PC-9 (cell line): ENCODE measurements at places on chromosomes 5 and 9. TPM values are rescaled to one million over a fixed set of nuclear protein-coding genes. Genes with fewer than 3 reads are reported as not detected.

DNA sequence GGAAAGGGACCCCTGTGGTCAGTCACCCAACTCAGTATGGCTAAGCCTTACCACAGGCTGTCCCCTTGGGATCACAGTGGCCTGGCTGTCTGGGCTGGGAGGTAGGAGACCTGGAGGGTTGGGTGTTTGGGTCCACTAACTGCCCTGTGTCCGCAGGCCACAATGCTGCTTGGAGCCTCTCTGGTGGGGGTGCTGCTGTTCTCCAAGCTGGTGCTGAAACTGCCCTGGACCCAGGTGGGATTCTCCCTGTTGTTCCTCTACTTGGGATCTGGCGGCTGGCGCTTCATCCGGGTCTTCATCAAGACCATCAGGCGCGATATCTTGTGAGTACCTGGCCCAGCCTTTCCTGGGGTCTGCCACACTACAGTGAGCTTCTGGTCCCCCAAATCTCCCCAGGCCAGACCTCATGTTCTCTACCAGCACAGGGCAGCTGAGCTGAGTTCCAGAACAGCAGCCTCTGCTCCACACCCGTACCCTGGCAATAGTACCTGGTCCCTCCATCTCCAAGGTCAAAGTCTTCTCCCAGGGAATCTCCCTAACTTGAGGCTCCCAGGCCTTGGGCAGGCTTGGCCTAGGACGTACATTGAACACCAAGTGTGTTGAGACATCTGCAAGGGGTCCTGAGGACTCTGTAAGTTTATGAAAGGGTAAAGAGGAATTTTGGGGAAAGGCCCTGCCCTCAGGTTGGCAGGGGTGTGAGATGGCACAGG is 2.8 kb downstream of the SLC27A4 start:
- DNase-seq, result no peak

DNA sequence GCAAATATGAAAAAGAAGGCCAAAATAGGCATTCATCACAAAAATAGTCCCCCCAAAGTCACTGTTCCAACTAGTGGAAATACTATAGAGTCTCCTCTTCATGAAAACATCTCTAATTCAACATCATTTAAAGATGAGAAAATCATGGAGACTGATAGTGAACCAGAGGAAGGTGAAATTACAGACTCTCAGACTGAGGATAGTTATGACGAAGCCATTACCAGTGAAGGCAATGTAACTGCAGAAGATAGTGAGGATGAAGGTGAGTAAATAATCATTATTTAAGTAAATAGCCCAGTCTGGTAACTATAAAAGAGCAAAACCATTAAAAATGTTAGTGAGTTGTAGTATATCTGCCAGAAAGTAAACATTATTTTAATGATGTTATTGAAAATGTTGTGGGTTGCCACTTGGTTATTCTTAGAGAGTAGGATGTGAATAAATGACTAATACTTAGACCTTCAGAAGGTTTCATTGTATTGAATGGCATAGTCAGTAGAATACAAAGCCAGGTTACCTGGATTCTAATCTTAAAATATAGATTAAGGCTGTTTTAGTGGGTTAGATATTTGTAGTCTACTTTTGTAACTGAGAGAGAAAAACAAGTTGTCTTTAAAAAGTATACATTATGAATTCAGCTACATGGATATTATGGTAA is 16.3 kb downstream of the AGGF1 start:
- DNase-seq, result no peak

GRCh38 chr5:154916874-154917273 is 21.1 kb downstream of the GEMIN5 start:
- no peak for DNase-seq

- no peak for DNase-seq
Observed at GRCh38 chr9:120348951-120349429, 231.0 kb downstream of the CDK5RAP2 start.

- DNase-seq, result no peak
Observed at GRCh38 chr5:75031366-75031765, 21.0 kb downstream of the GCNT4 start.

- no peak for DNase-seq
Observed at GRCh38 chr9:88979021-88979420, 12.2 kb upstream of the S1PR3 start.

GRCh38 chr9:16653491-16654399 is 216.7 kb downstream of the BNC2 start:
- no peak for DNase-seq

GRCh38 chr9:78297672-78297961 is 692 bp downstream of the PSAT1 start:
- peak; percentile 37 for DNase-seq

- no peak for DNase-seq
Observed at GRCh38 chr5:22908129-22908528, 55.0 kb upstream of the CDH12 start.

DNA sequence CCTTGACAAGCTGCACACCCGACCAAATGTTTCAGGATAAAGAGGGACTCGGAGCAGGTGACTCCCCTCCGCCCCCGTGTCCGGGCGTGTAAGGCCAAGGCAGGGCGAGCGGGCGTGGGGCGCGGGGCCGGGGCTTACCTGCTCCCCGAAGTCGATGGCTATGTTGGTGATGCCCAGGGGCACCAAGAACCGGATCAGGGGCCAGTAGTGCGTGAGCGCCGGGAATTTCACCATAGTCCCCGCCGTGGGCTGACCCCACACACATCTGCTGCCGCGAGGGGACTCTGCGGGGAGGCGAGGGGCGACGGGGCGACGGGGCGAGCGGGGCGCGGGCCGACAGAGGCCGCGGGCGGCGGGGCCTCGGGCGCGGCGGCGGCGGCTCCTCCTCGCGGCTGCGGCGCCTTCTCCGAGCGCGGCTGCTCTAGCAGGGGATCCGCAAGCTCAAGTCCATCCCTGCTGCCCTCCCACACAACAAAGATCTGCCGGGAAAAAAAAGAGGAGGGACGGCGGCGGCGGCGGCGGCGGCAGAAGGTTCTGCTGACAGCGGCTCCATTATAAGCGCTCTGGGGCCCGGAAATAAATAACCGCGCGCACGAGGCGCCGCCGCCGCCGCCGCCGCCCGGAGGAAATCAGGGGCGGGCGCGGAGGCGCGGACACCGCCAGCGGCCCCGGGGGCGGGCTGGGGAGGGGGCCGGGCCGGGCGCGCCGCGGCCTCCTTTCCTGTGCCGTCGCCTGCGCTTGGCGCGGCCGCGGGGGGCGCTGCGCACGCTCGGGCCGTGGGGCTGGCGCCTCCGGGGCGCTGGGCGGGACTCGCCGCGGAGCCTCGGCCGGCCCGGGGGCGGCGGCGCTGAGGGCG is at the start of gene ANKH:
ANKH (minus strand) TSS at position 565 of the 856 bp plus-strand sequence; CDS start at position 234, 331 bp downstream.
- peak; percentile 96 for DNase-seq

GRCh38 chr5:38446029-38446522 is 110.4 kb downstream of the LIFR start:
- no peak for DNase-seq

DNA sequence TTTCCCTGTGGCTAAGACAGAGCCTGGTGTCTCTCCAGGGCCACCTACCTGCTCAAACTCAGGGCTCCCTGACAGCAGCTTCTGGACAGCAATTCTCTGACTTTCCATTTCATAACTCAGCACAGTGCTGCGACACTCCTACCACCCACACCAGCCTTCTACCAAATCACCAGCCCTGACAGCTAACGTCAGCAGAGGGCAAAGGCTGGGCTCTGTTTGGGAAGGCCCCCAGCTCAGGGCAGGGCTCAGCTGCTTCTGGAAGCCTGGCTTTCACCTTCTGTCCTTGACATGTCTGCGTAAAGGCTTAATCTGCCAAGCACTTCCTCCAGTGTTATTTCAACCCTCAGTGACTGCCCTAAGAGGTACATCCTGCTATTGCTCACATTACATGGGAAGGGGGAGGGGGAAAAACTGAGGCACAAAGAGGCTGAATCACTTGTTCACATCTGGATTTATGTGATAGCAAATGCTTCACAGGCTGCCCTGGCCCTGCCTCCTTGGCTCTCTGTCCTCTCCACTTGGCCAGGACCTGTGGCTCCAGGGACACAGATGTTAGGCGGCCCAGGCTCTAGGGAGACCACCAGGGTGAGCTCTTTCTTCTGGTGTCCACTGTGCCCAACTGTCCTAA is 102.5 kb upstream of the PANK3 start:
- DNase-seq, result no peak

- no peak for DNase-seq
Observed at GRCh38 chr9:111429175-111429574, 55.0 kb downstream of the ECPAS start.

GRCh38 chr9:135746565-135746964 is 44.6 kb downstream of the KCNT1 start:
- no peak for DNase-seq

- DNase-seq, result no peak
Observed at GRCh38 chr9:138053321-138053868, 175.8 kb downstream of the CACNA1B start.

- DNase-seq, result no peak
Observed at GRCh38 chr5:107483231-107484024, 187.3 kb downstream of the EFNA5 start.

- DNase-seq, result no peak
Observed at GRCh38 chr5:101673120-101673519, 623.0 kb downstream of the SLCO4C1 start.

DNA sequence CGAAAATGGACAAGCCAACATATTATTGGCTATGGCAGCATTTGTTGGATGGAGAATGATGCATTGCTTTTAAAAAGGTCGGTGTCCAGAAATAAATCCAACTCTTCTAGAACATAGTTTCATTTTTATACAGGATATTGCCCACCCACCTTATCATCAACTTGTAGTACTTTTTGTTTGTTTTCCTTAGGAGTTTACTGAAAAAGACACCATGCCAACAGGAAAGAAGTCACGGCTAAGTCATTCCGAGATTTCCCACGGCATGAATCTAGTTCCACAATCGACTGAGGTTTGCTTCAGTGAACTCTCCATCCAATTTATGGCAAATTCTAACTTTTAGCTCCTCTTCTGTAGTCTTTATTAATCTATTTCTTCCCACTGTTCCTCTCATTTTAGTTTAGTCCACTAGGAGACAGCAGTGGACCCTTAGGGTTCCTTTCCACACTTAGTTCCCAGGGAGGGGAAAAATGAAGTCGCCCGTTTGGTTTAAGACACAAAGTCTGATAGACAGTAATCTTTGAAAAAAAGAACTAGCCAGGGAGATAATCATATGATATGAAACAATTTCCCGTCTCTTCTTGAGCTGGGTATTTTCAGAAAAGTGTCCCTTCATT is 237.5 kb downstream of the AP3B1 start:
- DNase-seq, result no peak

DNA sequence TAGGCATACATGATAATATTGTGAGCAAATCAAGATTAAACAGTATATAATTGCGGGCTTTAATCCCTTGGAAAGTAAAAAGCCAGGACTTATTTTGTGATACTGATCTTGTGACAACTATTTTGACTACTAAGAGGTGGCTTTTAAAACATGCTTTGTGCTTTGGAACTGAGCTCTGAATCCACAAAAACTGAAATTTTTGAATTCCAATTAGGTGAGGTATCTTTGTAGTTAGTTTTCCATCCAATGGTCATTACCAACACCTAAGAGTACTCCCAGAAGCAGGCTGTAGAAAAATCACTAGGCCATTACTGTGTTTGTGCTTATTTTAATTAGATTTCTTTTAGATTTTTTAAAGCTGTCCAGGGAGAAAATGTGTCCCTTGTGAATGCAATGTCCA is 559.5 kb upstream of the WWC1 start:
- DNase-seq, result no peak

DNA sequence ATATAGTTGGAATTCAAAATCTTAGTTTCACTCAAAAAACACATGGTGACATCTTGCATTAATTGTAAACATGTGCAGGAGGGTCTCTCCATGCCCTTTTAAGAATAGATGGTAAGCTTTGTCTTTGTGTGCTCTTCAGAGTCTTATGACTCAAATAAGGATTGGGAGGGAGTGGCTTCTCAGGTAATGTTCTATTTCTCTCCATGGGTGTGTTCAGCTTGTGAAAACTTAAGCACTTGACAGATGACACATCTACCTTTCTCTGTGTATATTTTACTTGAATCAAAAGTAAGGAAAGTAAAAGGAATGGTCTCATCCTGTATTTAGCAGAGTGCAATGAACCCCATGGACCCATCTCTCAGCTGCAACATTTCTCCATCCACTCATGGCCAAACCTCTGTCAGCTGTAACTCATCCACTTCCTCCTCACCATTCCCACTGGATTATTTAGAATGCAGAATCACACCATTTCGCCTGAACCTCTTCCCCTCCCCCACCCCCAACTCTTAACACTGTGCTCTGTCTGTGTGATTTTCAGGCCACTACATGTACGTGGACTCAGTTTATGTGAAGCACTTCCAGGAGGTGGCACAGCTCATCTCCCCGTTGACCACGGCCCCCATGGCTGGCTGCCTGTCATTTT is 82.1 kb downstream of the MAMDC2 start:
- no peak for DNase-seq

- DNase-seq, result no peak
Observed at GRCh38 chr9:133974631-133975341, 17.3 kb downstream of the VAV2 start.

- no peak for DNase-seq
Observed at GRCh38 chr5:154758493-154758892, 3.3 kb downstream of the LARP1 start.

DNA sequence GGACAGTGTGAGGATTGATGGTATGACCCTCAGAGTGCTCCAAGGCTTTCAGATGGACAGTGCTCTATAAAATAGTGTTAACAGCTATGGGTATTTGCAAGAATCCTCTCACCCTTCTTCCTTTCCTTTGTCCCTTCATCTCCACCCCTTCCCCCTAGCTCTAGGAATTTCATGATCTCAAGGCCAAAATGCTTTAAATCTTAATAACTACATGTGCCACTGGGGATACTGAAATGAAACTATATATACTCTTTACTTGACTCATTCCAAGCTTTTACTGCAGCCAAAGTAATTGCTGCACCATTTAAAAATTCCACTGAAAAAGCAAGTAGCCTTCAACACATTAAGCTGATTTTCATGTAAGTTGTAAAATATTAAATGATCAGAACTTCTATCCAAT is 361.6 kb upstream of the SLC30A5 start:
- DNase-seq, result no peak

The GHR gene
- total RNA-seq, result not detected in 2 replicates

The DNAJB5 gene
- total RNA-seq, result 0.79 and 0.98 TPM in 2 replicates

The ZNF189 gene
- total RNA-seq, result 5.9 and 9.4 TPM in 2 replicates

The SLC1A3 gene
- total RNA-seq, result 0.24 TPM in 1 of 2 replicates, not detected in the other

The IGFBPL1 gene
- not detected in 2 replicates for total RNA-seq

The RNF183 gene
- 0.92 and 2.3 TPM in 2 replicates for total RNA-seq

The TEK gene
- not detected in 2 replicates for total RNA-seq

The CXXC5 gene
- total RNA-seq, result 59.9 and 68.2 TPM in 2 replicates

The VAV2 gene
- total RNA-seq, result 36.0 and 36.5 TPM in 2 replicates

The BARHL1 gene
- not detected in 2 replicates for total RNA-seq

The ELAVL2 gene
- not detected in 2 replicates for total RNA-seq

The ARSK gene
- 5.2 and 5.8 TPM in 2 replicates for total RNA-seq

The ROR2 gene
- not detected in 2 replicates for total RNA-seq
